NCI-H446 (cell line): ENCODE measurements at places on chromosomes 7 and 10.

GRCh38 chr7:151310578-151310977, 31.0 kb upstream of the NUB1 start:
- DNase-seq, result no peak

DNA sequence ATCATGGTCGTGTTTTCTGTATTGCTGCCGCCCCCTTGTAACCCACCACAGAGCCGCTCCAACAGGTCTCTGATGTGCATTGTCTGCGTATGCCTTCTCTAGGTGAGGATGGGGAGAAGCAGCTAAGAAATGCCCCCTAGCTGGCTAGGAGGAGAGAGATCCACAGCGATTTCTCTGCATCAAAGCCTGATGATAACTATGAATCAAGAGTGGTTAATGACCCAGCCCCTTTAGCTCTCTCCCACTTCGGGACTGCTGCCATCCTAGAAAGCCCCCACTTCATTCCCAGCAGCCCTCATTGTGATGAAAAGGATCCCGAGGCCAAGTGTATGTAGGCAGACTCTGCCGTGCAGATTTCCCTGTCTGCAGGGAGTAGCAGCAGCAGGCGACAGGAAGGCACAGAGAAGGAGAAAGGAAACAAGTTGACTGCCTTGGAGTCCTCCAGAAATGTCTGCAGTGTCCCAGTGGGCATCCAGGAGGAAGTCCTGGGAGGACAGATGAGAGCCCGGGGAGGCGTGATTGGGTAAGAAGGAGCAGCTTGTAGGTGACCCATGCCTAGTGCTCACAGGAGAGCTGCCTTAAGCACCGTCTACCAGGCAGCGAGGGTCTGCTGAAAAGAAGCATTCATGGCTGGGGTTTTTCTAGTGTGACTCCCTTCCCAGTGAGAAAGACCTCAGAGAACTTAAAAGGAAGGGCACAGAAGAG, 2.9 kb downstream of the PLXNA4 start:
- no peak for DNase-seq

DNA sequence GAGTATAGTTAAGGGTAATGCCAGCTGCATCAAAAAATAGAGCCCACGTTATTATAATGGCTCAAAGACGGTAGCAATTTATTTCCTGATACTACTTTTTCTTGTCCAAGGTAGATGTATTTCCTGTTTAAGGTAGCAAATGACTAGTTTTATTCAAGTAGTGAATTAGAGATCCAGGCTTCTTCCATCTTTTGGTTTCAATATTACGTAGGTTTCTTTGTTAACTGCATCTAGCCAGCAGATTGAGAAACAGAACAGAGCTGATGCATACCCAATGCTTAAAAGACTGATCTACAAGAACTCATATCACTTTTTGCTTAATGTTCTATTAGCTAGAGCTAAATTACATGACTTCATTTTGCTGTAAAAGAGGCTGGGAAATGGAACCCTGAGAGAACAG, 992.1 kb downstream of the NRG3 start:
- DNase-seq, result no peak

- no peak for DNase-seq
Measured at GRCh38 chr7:103106005-103106702, 31.2 kb downstream of the ARMC10 start.

DNA sequence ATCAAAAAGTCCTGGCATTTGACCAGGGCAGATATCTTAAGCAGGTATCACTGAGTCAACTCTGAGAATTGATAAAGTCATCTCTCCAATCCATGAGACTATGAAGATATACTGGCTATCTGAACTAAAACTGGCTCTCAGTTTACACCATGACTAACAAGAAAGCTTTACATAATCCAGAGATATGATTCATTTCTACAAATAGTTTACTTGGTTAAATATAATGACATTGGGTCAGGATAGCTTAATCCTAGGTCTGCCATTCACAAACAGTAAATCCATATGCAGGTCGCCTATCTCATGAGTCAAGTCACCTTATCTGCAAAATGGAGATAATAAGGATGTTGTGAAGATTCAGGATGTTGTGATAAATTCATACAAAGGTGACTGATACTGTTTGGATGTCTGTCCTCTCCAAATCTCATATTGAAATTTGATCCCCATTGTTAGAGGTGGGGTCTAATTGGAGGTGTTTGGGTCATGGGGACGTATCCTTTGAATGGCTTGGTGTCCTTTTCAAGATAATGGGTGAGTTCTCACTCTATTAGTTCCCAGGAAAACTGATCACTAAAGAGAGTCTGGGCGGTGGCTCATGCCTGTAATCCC, 117.4 kb downstream of the JMJD1C start:
- no peak for DNase-seq

DNA sequence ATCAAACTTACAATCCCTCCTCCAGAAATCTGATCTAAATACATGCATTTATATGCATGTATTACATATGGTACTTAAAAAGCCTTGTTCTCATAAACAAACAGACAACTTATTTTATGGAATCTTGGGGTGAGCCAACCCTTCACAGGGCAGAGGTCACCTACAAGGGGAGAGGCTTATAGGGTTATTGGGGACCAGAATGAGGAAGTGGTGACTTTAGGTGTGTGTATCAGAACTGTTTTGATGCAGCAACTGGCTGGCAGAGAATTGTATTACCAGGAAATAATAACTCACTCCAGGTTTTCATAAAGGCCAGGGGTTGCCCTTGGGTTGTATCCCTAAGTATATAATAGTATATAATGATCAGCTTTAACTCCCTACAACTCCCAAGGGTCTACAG, 91.1 kb downstream of the SVIL start:
- DNase-seq, result no peak
